Head of caudate nucleus (tissue), 42 donors: ENCODE measurements at places on chromosomes 1 and 21.

DNA sequence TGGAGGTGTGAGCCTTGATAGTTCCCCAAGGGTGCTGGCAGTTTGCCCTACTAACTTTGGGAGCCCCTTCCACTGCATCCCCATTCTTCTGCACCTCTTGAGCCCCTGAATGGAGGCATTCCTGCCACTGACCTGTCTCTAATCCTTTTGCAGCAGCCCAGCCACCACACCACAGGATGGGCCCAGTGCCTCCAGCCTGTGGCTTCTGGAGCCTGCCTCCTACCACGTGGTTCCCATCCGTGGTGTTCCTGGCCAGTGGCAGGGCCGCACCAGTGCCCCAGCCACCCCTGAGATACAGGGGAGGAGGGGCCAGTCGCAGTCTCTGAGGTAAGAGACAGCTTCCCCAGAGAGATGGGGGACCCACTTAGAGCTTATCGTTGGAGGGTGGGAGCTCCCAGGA, 14.4 kb downstream of the INAVA start:
- no peak for DNase-seq

DNA sequence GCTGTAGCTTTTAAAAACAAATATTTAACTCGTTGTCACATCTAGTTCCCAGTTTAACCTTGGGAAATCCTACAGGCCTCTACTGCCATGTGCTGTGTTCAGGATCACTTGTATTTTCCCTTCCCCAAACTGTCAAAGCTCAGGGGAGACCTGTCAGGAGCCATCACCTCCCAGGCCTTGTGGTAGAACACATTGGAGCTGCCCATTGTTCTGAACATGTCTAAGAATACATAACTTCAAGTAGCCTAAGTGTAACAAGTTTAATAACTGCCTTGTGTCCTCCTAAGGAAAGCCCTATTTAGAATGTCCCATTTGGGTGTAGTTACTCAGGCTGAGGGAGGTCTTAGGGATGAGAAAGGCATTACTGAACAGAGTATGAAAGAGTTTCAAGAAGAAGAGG, 28.6 kb upstream of the PIGC start:
- no peak for DNase-seq

GRCh38 chr1:31529999-31530684, 46.2 kb upstream of the TINAGL1 start:
- no peak for DNase-seq

- peak; percentile 49 for DNase-seq
Observed at GRCh38 chr1:58622571-58622970, 45.5 kb upstream of the TACSTD2 start.

- no peak for DNase-seq
Observed at GRCh38 chr21:31744182-31744800, 12.4 kb upstream of the SCAF4 start.

DNA sequence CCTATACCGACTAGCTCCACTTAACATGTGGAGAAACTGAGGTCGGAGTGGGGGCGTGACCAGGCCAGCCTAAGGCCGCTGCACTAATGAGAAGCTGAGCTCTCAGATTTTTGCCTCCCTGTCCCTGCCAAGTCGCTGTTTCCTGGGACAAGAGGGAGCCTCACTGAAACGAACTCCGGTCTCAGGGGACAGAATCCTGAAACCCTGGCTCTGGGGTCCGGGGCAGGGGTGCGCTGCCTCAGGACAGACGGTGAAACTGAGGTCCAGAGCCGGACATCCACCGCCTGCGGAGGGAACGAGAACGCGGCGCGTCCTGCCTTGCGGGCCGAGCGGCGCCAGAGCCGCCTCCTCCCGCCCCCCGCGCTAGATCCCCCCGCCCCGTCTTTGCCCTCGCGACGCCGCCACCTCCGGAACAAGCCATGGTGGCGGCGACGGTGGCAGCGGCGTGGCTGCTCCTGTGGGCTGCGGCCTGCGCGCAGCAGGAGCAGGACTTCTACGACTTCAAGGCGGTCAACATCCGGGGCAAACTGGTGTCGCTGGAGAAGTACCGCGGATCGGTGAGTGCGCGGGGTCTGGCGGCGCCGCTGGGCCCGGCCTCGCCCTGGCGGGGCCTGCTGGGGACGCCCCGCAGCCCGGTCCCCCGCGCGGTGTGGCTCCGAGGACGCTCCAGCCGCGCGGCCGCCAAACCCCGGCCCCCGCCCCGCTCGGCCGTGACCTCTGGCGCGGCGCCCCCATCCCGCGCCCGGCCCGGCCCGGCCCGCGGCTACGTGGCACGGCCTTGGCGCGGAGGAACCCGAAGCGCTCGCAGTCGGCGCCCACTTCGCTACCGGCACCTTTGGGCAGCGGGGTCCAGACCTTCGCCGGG, at the start of gene GPX7:
GPX7 (plus strand) TSS at position 381 of the 865 bp plus-strand sequence; CDS start at position 420, 39 bp downstream.
- peak; percentile 53 for DNase-seq

- DNase-seq: no peak
Observed at GRCh38 chr1:175250027-175250426, 57.5 kb upstream of the KIAA0040 start.

DNA sequence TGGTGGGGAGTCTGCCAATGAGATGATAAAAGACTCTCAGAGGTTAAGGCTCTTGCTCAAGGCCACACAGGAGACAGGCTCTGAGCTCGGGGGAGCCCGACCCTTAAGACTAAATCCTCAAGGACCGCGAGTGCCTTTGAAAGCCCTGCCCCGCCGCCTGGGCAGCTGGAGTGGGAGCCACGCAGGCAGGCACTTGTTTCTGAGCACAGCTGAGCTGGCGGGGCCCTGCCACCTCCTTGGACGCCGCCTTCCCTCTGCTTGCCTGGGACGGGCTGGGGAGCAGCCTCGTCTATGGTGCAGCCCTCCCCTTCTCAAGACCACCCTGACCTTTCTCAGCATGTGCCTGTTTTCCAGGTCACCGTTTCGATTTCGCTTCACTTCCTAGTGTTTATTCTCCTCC, 169.3 kb downstream of the CAMTA1 start:
- DNase-seq: no peak

DNA sequence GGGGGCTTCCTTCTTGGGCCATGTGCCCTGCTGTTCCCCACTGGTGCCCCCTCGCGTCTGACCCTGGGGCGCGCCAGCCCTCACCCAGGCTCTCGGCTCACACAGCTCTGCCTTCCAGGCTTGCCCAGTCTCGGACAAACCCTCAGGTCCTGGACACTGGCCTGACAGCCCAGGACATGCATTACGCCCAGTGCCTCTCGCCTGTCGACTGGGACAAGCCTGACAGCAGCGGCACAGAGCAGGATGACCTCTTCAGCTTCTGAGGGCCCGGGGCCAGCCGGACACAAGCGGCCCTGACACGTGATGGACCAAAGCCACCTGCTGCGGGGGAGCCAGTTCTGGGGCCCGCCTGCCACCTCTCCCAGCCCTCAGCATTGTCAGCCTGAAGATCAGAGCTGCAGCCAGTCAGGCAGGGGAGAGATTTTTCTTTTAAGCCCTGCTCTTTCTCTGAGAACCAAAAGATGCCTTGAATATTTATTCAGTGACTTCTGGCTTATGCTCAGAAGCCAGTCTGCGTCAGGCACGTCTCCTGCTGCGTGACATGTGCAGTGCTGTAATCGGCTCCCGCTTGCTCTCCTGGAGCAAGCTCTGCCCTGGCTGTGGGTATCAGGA, 23.4 kb downstream of the LDLRAP1 start:
- peak; percentile 57 for DNase-seq

DNA sequence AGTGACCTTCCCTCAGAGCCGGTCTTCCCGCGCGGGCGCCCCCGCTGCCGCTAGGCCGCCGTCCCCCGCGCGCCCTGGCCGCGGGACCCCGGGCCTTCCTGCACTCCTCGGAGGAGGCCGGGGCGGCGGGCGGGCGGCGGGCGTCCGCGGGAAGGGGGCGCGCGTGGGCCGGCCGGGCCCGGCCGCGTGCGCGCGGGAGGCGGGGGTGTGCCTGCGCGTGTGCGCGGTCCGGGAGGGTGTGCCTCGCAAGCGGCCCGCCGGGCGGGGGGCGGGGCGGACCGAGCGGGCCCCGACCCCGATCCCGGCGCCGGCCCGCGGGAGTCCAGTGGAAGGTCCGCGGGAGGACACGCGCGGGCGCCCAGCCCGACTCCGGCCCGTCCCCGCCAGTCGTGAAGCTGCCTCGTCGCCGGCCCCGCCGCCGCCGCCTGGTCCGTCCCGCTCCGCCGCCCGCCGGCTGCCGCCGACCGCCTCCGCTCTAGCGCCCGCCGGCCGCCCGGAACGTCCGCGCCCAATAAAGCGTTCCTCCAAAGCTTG, 438 bp downstream of the MRPS6 start:
- DNase-seq: peak; percentile 45

DNA sequence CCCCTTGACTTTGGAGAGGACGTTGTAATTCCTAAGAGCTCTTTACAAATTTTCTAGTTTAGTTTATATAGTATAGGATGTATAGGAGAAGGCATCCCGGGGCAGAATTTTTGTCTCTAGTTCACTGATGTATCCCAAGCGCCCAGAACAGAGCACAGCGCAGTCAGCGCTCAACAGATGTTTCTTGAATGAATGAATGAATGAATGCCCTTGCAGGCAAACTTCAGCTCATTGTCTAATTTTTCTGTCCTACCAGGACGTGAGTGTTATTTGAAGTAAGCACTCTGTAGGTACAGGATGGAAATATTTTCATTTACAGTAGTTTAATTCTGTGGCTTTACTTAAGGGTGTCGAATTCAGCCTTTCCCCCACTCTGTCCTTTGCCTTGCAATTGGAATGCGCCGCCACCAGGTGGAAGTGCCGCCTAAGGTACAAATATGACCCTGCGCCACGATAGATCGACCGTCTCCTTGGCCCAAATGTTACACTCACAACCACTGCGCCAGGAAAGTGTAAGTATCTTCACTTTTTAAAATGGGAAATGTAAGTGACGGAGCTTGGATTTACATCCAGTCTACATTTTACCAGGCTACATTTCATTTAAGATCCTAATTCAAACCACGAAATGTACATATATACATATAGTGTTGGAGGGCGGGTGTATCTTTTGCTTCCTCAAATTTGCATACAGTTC, 910 bp upstream of the MRPL39 start:
- peak; percentile 87 for DNase-seq

DNA sequence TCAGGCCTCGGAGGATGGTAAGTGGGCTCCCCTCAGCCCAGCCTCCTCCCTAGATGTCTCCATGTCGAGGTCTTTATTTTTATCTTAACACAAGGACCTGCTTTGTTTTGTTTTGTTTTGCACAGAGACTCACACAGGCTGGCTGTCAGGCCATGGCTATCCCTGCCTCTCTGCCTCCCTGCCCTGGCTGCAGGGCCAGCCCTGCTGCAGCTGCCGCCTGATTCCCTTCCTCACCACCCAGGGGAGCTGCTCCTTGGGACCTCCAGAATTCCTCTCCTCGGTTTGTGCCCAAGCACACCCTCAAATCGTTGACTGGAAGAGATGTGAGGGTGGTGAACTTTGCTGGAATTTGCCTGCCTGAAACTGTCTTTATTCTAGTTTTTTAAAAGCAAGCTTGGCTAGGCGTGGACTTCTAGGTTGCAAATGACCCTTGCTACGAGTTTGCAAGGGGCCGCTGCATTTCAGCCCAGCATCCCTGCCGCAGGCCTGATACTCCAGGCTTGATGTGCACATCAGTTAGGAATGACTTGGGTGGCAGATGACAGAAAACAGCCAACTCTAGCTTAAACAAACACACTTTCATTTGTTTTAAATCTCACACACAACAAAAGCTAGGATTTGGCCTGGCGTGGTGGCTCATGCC, 37.1 kb downstream of the WNT9A start:
- no peak for DNase-seq

- DNase-seq: no peak
Observed at GRCh38 chr1:182680901-182681567, 3.4 kb downstream of the RGS8 start.

- no peak for DNase-seq
Observed at GRCh38 chr1:160451859-160452232, 51.5 kb downstream of the VANGL2 start.

DNA sequence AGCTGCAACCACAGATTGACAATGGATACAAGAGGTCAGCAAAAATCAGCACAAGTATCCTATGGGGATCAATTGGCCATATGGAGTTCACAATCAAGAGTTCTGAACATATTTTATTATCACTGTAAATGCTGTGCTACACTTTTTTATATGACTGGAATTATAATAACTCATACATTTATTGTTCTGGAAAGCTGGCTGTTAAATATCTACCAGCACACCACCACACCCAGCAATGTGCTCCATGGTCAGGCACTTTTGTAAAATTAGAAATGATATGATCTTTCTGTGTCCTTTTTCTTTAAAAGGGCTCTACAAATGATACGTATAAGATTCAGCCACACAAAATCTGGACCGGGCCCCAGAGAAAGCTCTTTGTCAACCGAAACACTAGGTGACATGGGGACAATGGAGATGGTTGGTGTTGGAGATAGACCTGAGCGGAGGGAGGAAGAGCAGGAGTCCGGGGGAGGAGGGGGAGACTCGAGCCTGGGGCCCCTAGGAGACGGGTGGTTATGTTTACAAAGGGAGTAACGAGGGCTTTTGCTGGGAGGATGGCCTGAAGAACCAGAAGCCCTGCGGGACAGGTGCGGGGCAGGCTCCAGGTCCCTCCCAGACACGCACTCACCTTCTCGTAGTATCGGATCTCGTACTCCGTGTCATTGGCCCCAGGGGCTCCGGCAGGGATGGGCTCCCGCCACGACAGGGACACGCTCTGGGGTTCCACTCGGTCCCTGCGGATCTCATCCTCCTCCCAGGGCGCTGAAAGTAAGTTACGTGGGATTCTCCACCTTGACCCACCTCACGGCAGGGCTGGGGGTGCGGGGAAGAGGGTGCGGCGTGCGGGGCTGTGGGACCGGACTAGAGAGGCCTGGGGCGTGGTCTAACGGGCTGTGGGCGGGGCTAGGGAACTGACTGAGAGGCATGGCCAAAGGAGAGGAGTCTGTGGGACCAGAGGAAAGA, 30.0 kb downstream of the EPHA10 start:
- no peak for DNase-seq

DNA sequence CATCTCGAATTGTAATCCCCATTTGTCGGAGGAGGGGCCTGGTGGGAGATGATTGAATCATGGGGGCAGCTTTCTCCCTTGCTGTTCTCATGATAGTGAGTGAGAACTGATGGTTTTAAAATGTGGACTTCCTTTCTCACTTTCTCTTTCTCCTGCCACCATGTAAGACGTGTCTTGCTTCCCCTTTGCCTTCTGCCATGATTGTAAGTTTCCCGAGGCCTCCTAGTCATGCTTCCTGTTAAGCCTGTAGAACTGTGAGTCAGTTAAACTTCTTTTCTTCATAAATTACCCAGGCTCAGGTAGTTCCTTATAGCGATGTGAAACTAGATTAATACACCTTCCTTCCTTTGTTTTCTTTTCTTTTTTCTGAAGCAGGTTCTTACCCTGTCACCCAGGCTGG, 13.9 kb downstream of the DNAJC6 start:
- DNase-seq: no peak

DNA sequence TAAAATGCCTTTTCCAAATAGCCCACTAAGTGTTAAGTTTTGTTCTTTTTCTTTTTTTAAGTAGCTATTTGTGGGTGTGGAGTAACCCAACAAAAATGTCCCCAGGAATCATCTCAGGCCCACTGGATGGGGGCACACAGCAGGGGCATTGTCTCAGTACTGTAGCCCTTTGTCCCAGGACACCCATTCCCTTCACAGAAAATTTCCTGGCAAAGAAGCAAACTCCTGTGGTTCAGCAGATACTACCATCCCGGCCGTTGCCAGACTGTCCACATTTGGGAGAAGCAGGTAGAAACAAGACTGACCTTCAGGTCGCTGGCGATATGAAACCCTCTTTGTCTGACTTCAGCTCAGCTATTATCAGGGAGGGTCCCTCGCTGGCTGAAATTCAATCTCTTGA, 23.7 kb upstream of the SRRM1 start:
- peak; percentile 63 for DNase-seq
